LNCaP clone FGC (cell line): ENCODE measurements at places on chromosomes 6 and 20.

DNA sequence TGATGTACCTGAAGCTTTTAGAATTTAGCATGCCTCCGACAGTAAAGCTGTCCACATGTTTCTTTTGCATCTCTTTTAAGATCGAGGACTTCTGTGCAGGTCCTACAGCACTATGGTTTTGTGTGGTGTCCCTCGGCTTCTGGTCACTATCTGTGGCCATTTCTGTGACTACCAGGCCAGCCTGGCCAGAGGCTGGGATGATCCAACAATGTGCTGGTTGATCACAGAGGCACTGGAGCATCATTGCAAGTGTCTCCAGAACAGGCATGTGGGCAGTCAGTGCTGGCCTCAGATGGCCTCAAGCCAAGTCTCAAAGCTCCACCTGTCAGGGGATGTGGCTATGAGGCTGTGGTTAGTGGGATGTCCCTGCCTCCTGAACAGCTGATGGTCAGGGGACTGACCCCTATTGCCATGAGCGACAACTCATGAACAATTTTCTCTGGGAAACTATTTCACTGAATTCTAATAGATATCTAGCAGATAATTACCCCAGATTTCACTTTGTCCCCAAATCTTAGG is 136.6 kb downstream of the SYNDIG1 start:
- no peak for DNase-seq

DNA sequence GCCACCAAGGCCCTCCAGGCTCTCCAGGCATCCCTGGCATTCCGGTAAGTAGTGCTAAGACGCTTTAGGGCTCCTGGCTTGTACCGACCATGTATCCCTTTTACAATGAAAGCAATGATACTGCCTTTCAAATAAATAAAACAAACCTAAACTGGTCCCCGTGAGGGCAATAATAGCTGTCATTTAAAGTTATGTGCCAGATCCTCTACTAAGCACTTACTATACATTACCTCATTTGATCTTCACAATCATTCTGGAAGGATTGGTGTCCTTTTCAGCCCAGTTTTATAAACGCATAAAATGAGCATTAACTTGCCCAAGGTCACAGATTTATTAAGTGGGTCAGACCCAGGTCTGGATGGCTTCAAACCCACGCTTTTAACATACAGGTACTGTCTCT is 114.7 kb downstream of the COL9A1 start:
- no peak for DNase-seq

- no peak for DNase-seq
Observed at GRCh38 chr6:104325341-104326172, 534.2 kb downstream of the HACE1 start.

GRCh38 chr6:100228437-100228833 is 234.4 kb upstream of the MCHR2 start:
- DNase-seq = no peak

- DNase-seq = no peak
Observed at GRCh38 chr6:63799313-63799712, 163.7 kb downstream of the PHF3 start.
